ENCODE measurements at places on chromosomes 5 and 9. TPM values are rescaled to one million over a fixed set of nuclear protein-coding genes. Genes with fewer than 3 reads are reported as not detected.

GRCh38 chr9:85402551-85402950 is 339.2 kb downstream of the AGTPBP1 start:
- H3K4me1 ChIP-seq = no peaks in the 10 kb centered on the region
- no peaks in the 10 kb centered on the region for H3K36me3 ChIP-seq

The MYOZ3 gene
- total RNA-seq = 0.07 TPM

The FGF18 gene
- 0.17 TPM for total RNA-seq

DNA sequence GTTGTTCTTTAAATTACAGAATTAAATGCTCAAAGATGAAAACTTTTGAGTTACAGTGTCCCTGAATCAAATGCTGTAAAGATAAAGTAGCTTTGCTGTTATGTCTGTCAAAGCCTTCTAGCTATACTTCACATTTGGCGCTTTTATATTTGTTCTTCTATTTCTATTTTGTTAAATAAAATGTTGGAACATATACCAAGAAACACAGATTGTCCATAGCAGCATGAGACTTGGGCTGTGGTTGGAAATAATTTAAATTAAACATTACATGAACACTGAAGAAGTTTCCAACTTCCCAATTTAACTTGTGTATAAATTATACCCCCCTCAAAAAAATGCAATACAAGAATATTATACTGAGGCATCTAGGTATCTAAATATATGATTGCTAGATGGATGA is 249.8 kb downstream of the NR2F1-AS1 start:
- H3K36me3 ChIP-seq = no peaks in the 10 kb centered on the region
- H3K27ac ChIP-seq = no peak overlapping the region
- H3K4me1 ChIP-seq = no peaks in the 10 kb centered on the region
- H3K4me3 ChIP-seq = no peak overlapping the region
- H3K27me3 ChIP-seq = no peaks in the 10 kb centered on the region
- no peak for DNase-seq

- peaks cover 33% of the 10 kb centered on the region for H3K4me1 ChIP-seq
- DNase-seq = no peak
- H3K27me3 ChIP-seq = no peaks in the 10 kb centered on the region
- peaks cover 56% of the 10 kb centered on the region for H3K36me3 ChIP-seq
- H3K27ac ChIP-seq = no peak overlapping the region
These were observed 2.9 kb downstream of the NDUFS6 start for GRCh38 chr5:1804001-1804690.

GRCh38 chr5:9655641-9656040 is 25.5 kb upstream of the TAS2R1 start:
- H3K27me3 ChIP-seq = no peaks in the 10 kb centered on the region
- H3K27ac ChIP-seq = no peak overlapping the region
- no peaks in the 10 kb centered on the region for H3K36me3 ChIP-seq
- H3K4me3 ChIP-seq = no peak overlapping the region

- no peaks in the 10 kb centered on the region for H3K4me1 ChIP-seq
- H3K27me3 ChIP-seq = peaks cover 13% of the 10 kb centered on the region
- H3K36me3 ChIP-seq = no peaks in the 10 kb centered on the region
- no peak overlapping the region for H3K27ac ChIP-seq
- DNase-seq = peak; percentile 37
These were observed 134.9 kb upstream of the LPCAT1 start for GRCh38 chr5:1658665-1659064.

DNA sequence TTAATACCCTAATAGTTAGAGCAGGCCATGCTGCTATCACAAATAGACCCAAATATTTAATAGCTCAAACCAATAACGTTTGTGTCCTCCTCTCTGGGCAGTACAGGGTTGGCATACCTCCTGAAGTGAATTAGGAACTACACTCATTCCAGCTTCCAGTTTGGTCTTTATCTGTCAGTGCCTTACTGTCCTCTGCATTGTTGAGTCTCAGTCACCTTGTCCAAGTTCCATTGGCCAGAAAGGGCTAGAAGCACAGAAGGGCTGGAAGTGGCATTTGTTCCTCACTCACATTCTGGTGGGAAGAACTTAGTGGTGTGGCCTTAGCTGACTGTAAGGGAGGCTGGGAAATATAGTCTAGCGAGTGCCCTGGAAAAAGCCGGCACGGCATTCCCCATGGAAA is 11.2 kb downstream of the FXN start:
- H3K27ac ChIP-seq = no peak overlapping the region
- H3K4me3 ChIP-seq = no peak overlapping the region
- H3K36me3 ChIP-seq = peaks cover 27% of the 10 kb centered on the region

DNA sequence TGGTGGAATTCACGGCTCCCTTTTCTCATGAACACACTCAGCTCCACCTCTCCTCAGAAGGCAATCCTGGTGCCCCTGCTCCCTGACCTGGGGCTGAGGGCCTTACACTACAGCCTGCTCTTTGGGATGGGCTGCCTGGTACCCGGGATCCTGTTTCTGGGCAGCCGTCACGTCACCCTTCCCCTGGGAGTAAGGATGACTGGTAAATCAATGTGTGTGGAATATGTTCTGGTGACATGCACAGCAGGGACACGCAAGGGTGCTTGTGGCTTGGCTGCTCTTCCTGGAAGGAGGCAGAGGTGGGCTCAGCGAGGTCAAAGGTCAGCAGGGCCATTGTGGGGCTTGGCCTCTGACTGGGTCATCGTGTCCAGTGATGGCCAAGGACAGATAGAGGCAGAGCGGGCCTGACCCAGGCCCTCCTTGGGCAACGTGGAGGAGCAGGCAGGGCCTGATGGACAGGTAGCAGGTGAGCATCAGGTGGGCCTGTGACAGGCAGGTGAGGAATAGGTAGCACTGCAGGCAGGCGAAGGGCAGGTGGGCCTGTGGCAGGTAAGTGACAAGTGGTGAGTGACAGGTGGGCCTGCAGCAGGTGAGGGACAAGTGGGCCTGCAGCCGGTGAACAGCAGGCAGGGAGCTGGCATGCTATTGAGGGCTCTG is 399.4 kb upstream of the IRX4 start:
- no peak overlapping the region for H3K27ac ChIP-seq
- no peaks in the 10 kb centered on the region for H3K27me3 ChIP-seq
- DNase-seq = no peak
- no peaks in the 10 kb centered on the region for H3K4me1 ChIP-seq
- peaks cover 2% of the 10 kb centered on the region for H3K36me3 ChIP-seq

GRCh38 chr5:109365653-109366052 is 44.1 kb downstream of the PJA2 start:
- peaks cover 58% of the 10 kb centered on the region for H3K36me3 ChIP-seq
- no peak for DNase-seq
- no peaks in the 10 kb centered on the region for H3K27me3 ChIP-seq
- H3K4me1 ChIP-seq = peaks cover 4% of the 10 kb centered on the region

DNA sequence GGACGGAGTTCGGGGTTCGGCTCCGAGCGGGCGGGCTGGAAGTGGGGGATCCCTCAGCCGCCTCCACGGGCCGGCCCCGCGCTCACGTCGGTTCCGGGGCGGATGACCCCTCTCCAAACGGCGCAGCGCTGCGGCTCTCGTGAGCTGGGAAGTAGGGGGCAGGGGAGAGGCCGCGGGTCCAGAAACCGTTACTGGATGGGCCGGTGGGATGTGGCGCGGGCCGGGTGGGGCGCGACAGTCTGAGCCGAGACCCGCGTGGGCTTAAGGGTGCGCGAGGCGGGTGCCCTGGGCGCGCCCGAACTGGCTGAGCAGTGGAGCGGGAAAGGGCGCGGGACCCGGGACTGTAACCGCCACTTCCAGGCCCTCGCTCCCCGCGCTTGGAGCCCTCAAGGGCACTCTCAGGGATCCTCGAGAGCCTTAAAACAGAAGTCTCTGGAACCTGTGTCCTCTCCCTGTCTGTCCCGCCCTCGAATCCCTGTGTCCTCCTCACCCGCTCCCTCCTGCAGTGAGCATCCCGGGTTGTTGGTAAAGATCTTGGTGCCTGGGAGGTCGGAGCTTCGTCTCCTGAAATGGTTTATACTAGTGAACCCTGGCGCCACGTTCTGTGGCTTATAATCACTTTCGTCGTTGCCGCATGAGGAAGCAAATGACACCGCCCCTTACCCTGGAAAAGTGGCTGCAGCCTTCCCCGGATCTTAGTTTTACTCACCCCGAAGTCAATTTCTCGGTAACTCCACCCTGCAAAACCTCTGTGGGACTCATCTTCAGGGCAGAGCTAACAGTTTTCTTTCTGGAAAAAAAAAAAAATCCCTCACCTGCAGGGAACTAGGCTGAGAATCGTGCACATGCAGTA is 571 bp upstream of the MARCHF11 start:
- peaks cover 34% of the 10 kb centered on the region for H3K27me3 ChIP-seq
- no peaks in the 10 kb centered on the region for H3K36me3 ChIP-seq

- H3K36me3 ChIP-seq = no peaks in the 10 kb centered on the region
- H3K4me1 ChIP-seq = no peaks in the 10 kb centered on the region
- H3K27me3 ChIP-seq = no peaks in the 10 kb centered on the region
- no peak overlapping the region for H3K27ac ChIP-seq
- no peak overlapping the region for H3K4me3 ChIP-seq
- DNase-seq = no peak
These were observed 31.6 kb downstream of the EXD3 start for GRCh38 chr9:137391411-137391754.

GRCh38 chr9:122791872-122792669 is 3.3 kb downstream of the OR5C1 start:
- H3K27ac ChIP-seq = no peak overlapping the region
- no peak for DNase-seq
- H3K4me1 ChIP-seq = no peaks in the 10 kb centered on the region
- no peak overlapping the region for H3K4me3 ChIP-seq

The GARIN3 gene
- 0.19 TPM for total RNA-seq

GRCh38 chr5:103293099-103293498 is 34.5 kb downstream of the MACIR start:
- H3K4me1 ChIP-seq = no peaks in the 10 kb centered on the region
- no peak overlapping the region for H3K4me3 ChIP-seq
- no peaks in the 10 kb centered on the region for H3K36me3 ChIP-seq
- no peaks in the 10 kb centered on the region for H3K27me3 ChIP-seq
- no peak overlapping the region for H3K27ac ChIP-seq

DNA sequence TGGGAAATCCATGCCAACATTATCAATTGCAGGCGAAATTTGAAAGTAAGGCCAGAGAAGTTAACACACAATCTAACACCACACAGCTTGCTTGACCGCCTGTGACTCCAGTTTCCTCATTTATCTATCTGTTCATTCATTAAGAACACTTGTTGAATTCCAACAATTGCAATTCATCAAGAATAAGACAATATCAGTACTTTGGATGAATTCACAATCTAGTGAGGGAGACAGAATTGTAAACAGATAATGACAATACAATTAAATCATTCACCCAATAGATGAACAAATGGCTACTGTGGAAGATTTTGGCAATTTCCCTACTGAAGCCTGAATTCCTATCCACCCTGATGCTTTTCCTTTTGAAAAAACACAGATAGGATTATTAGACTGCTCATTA is 181.6 kb downstream of the TRIM36 start:
- no peaks in the 10 kb centered on the region for H3K27me3 ChIP-seq
- no peak overlapping the region for H3K27ac ChIP-seq
- no peaks in the 10 kb centered on the region for H3K4me1 ChIP-seq

DNA sequence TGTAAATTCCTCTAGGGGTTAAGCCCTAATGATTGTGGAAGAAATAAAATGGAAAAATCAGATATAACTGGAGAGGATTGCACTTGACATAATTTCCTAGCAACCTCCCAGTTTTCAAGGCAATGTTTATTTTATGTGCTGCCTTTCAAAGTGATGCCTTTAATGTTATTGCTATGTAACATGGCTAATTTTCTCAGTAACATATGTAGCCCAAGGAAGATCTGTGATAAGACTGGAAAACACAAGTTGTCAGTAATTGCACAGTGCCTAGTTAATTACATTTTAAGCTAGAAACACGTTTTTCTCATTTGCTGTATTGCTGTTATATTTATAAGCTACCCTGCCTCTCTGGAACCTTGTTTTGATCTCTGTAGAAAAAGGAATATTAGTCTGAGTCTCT is 49.2 kb upstream of the KCNN2 start:
- H3K27ac ChIP-seq = no peak overlapping the region
- H3K36me3 ChIP-seq = no peaks in the 10 kb centered on the region
- H3K4me1 ChIP-seq = no peaks in the 10 kb centered on the region
- DNase-seq = no peak
- no peak overlapping the region for H3K4me3 ChIP-seq
- H3K27me3 ChIP-seq = no peaks in the 10 kb centered on the region

The MLANA gene
- total RNA-seq = not detected

DNA sequence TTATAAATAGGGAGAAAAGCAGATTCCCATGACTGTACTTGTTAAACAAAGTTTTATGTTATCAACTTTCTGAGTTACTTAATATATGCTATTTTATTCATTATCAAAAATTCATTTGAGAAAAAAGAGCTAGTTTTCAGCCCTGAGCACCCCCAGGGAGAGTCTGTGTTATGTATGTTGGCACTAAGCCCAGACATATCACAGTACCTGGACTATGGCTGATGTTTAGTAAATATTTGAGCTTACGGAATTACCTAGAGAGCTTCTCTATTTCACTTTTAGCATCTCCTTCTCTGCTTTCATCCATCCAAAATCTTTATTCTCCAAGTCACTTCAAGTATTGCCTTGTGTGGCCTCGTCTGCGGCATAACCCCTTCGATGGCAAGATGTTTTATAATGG is 225.9 kb upstream of the PCSK5 start:
- no peaks in the 10 kb centered on the region for H3K36me3 ChIP-seq
- no peak overlapping the region for H3K4me3 ChIP-seq

GRCh38 chr9:120574473-120574872 is 5.5 kb downstream of the CDK5RAP2 start:
- H3K4me3 ChIP-seq = no peak overlapping the region
- H3K36me3 ChIP-seq = peaks cover 27% of the 10 kb centered on the region
- H3K4me1 ChIP-seq = peaks cover 33% of the 10 kb centered on the region
- DNase-seq = no peak

The PCDHGB2 gene
- total RNA-seq = 0.97 TPM

- no peak overlapping the region for H3K27ac ChIP-seq
- peaks cover 3% of the 10 kb centered on the region for H3K4me1 ChIP-seq
- no peak for DNase-seq
- no peak overlapping the region for H3K4me3 ChIP-seq
These were observed 24.2 kb downstream of the NMRK1 start for GRCh38 chr9:75063556-75064305.

The SIT1 gene
- total RNA-seq = 81.8 TPM

DNA sequence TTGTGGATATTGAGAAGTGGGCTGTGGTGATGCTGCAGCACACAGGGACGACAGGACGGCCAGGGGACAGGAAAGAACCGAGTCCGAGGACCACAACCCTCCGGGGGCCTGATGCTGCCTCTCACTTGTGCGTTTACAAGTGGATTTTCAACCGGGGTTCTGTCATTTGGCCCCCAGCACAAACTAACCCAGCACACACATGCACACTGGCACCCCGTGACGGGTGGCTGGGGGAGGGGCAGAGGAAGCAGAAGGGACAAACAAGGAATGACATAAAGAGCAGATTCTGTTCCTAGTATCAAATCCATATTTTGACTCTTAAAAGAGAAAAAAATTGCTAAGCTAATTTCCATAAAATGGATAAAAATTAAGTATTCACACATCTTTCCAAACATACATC is 18.3 kb upstream of the ZFYVE16 start:
- no peaks in the 10 kb centered on the region for H3K36me3 ChIP-seq
- H3K4me3 ChIP-seq = no peak overlapping the region
- no peak overlapping the region for H3K27ac ChIP-seq
- no peak for DNase-seq

- H3K36me3 ChIP-seq = no peaks in the 10 kb centered on the region
- peaks cover 4% of the 10 kb centered on the region for H3K4me1 ChIP-seq
- H3K4me3 ChIP-seq = no peak overlapping the region
- H3K27ac ChIP-seq = no peak overlapping the region
These were observed 271.0 kb downstream of the FSTL4 start for GRCh38 chr5:133341296-133341695.

The LRRC19 gene
- not detected for total RNA-seq

All from activated CD4-positive, alpha-beta T cell treated with anti-CD3 and anti-CD28 coated beads, Interleukin-2, amount 10 ng/mL, durations not matched to agents 24 days and 14 days (primary cell).